Common myeloid progenitor, CD34-positive (primary cell): ENCODE measurements at places on chromosomes 12 and 14.

DNA sequence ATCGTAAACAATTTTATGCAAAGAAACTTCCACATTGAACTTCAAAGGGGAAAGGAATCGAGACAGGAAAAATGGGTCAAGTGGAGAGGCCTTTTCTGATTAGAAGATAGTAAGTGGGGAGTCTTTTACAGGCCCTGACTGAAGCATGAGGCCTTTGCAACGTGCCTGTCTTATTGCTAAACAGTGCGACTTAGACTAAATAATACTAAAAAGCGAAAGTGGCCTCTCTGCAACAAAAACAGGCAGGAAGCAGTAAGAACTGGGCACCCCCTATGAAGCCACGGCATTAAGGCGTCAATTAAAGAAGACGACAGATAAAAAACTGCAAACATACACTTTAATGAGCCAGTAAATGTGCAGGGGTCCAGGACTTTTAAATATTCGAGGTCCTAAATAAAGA is 283.4 kb upstream of the GRIP1 start:
- DNase-seq: no peak

DNA sequence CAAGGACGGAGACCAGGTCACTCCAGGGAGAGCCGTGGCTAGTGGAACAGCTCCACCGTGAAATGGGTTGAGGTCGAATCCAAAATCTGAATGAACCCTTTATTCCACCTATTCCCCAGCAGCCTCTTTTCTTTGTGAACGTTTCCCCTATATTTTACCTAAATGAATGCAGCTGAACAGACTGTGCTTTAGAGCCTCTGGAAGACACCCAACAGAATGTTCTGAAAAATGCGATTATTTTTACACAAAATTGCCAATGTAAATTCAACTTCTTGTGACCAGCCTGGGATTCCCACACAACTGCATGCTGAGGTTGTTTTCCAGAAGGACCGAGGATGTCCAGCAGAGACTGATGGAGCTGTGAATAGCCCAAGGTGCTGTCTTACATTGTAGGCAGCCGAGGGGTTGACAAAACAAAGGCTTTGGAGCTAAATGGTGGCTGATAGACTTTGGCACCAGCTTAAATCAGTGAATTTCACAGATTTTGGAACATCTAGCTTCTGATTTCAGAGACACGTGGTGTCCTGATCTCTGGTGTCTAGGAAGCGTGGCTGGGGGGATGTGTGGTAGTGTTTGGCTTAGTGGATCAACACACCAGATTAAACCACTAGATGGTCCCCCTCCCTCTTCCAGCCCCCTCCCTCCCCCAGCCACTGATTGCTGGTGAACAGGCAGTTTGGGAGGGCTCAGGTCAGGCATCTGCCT is 150.4 kb downstream of the ZNF664 start:
- no peak for DNase-seq

GRCh38 chr12:3150931-3151835 is 74.0 kb downstream of the TSPAN9 start:
- no peak for DNase-seq

DNA sequence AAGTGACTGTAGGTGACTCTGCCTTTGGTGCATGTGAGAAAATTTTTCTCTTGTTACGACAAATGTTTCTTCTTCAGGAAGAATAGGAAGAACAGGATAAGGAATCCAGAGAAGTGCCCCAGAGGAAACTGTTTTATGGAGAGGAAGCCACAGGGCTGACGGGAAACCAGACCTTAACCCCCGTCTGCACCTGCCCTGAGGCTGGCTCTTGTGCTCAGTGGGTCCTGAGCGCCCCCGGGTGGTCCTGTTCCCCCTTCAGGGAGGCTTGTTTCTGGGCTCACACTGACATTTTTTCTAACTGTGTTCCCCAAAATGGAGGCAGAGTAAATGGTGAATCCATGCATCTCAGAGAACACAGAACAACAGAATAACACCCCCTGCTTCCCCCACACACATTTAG is 691.8 kb downstream of the TMEM121 start:
- DNase-seq: peak; percentile 65

DNA sequence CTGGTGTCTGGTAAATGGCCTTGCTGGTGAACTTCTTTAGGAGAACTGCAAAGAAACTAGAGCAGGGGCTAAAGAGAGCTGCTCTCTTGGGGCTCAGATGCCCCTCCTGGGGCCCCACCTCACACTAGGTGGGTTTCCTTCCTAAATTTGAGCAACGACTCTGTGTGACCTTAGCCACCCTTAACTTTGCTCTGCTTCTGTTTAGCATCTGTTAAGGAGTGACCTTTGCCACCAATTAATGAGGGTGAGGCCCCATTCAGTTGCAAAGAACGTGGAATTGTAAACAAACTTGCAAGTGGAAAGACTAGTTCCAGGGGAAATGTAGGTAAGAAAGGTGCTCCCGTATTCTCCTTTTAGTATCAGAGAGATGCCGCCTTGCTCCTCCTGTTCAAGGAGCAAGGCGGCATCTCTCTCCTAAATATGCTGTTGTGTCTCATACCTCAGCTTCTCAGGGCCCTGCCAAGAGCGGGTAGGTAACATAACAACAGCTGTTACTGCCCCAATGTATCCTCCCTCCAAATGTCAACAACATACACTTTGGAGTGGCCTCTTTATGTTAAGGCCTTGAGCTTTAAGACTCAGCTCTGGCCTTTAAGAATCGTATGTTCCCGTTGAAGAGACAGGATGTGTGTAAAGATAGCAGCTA is 77.6 kb upstream of the FUT8 start:
- no peak for DNase-seq

DNA sequence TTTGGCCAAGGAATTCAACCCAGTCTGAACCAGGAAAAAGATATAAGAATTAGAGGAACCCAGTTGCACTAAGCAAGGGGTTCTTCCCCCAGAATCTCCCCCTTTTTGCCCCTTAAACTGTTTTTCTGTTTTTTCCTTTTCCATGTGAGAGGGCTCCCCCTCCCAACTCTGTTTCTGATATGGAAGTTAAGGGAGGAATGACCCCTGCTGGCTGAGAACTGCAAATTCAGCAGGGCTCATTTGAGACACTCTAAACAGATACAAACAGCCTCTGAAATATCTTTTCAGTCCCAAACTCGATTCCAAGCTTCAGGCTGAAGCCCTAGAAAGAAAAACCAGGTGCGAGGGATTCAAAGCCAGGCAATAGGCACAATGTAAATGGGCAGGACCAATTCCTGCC is 132.7 kb downstream of the SLC41A2 start:
- no peak for DNase-seq

- no peak for DNase-seq
Measured at GRCh38 chr12:132551641-132552031, 58.7 kb downstream of the LRCOL1 start.

- DNase-seq: no peak
Measured at GRCh38 chr14:90193925-90194324, 62.4 kb upstream of the PSMC1 start.

DNA sequence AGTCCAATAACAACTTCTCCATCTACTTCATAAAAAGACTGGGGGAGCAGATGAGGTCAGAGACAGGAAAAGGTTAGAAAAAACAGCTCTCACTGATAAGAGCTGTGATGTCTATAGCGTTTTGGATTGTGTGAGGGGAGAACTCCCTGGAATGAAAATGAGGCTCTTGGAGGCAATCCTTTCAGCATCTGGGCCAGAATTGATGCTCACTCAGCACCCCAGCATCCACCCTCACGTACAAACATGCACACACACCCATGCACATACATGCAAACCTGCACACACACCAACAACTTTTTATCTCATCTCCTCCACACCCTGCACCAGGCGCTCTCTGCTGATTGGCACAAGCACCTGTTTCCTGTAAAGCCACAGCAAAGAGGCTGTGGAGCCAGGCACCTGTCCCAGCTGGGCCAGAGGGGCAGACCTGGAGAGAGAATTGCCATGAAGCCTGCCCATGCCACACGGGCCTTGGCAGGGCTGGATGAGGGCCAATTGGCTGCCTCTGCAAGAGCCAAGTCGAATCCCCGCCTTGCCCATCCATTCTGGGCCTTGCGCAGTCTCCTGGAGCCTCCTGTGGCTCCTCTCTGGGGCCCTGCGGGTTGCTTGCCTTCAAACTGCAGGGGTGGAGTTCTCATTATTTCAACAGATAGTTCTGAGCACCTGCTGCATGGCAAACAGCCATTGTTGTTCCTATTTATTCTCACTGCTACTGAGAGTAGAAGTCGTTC is 53.1 kb downstream of the SYNE3 start:
- peak; percentile 97 for DNase-seq

GRCh38 chr12:52433501-52434080 is 580 bp downstream of the KRT75 start:
- DNase-seq: no peak

GRCh38 chr14:94581127-94581999 is at the start of gene SERPINA5:
Gene SERPINA5 (plus strand): TSS chr14:94581426. CDS start chr14:94587363, 5,937 bp downstream.
- DNase-seq: no peak

DNA sequence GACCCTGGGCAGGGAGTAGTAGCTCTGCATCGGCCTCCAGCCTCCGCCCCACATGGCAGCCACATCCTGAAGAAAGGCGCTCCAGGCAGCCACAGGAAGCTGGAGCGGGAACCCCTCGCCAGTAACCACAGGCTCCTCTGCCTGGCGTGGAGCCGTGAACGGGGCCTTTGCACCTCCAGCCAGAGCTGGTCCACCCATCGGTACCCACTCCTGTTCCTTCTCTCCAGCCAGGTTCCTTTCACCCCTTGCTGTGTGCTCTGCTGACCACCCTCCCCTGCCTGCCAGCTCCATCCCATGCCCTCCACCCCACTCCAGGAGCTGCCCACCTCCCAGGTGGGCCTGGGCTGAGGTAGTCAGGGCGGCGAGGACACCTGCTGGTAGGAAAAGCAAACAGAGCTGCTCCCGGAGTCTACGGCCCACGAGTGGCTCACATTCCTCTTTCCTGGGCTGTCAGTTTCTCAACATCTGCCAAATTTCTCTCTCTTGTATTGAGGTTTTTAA is 2.7 kb downstream of the TGFB3 start:
- peak; percentile 38 for DNase-seq

- DNase-seq: no peak
Measured at GRCh38 chr12:116637589-116638150, 78.5 kb downstream of the MAP1LC3B2 start.

- no peak for DNase-seq
Measured at GRCh38 chr12:119198440-119198839, 19.7 kb downstream of the HSPB8 start.

DNA sequence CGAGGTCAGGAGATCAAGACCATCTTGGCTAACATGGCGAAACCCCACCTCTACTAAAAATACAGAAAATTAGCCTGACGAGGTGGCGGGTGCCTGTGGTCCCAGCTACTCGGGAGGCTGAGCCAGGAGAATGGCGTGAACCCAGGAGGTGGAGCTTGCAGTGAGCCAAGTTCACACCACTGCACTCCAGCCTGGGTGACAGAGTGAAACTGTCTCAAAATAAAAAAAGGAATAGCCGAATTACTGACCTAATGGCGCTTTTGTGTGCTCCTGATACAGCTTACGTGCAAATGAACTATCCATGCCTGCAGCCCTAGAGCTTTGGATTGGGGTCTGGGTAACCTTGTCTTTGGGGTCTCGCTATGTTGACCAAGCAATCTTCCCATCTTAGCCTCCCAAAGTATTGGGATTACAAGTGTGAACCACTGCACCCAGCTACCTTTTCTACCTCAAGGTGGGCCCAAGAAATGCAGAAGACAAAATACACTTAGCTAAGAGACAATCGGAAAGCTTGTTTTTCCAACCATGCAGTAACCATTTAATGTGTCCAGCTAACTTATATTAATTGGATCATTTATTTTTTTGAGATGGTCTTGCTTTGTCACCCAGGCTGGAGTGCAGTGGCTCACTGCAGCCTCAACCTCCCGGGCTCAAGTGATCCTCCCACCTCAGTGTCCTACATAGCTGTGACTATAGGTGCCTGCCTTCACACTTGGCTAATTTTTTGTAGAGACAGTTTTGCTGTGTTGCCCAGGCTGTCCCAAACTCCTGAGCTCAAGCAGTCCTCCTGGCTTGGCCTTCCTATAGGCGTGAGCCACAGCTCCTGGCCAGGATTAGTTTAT is 5.5 kb downstream of the PABPN1 start:
- no peak for DNase-seq

GRCh38 chr12:49092816-49093406 is 1.7 kb downstream of the DHH start:
- no peak for DNase-seq

- DNase-seq: no peak
Measured at GRCh38 chr12:52878507-52879393, 26.1 kb downstream of the KRT8 start.

DNA sequence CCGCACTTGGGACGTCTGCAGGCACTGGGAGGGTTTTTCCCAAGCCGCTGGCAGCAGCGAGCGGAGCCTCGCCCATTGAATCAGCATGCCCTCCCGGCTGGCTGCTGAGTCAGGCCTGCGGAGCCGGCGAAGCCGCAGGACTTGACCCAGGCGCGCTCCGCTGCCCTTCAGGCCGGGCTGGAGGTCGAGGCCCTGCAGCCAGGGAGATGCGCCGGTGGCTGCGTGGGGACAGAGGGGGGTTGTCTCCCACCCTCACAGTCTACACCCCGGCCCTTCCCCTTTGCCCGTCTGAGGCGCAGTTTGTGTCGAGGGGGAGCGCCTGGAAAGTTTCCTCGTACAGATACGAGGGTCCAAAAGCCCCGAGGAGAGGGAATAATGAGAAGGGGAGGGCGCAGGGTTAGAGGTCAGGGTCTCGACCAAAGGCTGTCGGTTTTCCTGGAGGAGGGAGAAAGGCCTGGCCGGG is 759 bp upstream of the KLC1 start:
- DNase-seq: peak; percentile 58

DNA sequence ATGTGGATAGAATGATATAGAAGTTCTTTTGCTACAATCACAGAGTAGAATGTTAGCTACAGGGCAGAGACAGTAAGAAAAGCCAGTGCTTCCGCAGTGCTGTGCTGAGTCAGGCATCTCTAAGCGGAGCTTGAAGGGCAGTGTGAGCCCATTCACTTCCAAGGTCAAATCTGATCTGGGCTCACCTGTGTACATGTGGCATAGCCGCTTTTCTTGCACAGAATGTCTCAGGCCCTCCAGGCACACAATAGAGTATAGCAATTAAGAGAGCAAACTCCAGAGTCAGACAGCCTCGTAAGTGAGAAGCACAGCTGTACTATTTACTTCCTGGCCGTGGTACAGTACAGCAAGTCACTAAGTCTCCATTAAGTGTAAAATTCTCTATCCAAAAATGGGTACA is 26.8 kb downstream of the CORO1C start:
- DNase-seq: no peak

DNA sequence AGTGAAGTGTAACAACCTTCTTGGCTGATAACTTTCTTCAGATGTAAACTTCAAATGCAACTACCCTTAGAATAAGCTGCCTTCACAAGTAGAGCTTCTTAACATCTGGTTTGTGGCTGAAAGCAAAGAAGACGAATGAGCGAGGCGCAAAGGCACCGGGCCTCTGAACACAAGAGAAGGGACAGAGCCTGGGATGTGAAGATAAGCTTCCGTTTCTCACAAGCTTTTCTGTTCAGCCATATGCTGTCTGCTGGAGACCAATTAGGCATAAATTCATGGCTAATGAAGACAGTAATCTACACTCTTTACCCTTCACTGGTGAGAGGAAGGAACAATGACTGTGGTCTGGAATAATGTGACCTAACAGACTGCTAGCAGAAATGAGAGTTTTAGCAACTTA is 195.2 kb downstream of the ATXN7L3B start:
- DNase-seq: peak; percentile 57

GRCh38 chr12:9646794-9647781 is 22.4 kb upstream of the CLEC2D start:
- no peak for DNase-seq

GRCh38 chr12:10365696-10366405 is 24.0 kb downstream of the KLRK1 start:
- no peak for DNase-seq
